K562 (cell line): ENCODE measurements at places on chromosomes 4 and X. TPM values are rescaled to one million over a fixed set of nuclear protein-coding genes. Genes with fewer than 3 reads are reported as not detected.

Gene VEGFD
- 0.31 TPM in 1 of 2 replicates, not detected in the other for total RNA-seq

Gene IL15
- total RNA-seq = 0.33 and 0.76 TPM in 2 replicates

Gene DDIT4L
- not detected in 2 replicates for total RNA-seq

Gene NXF2B
- total RNA-seq = 7.7 and 8.0 TPM in 2 replicates

Gene FGFR3
- total RNA-seq = 47.8 and 60.4 TPM in 2 replicates

Gene CC2D2A
- 1.7 TPM in 2 replicates for total RNA-seq

Gene RAB41
- total RNA-seq = not detected in 2 replicates

Gene LPAR4
- not detected in 2 replicates for total RNA-seq

Gene ARMCX6
- 23.3 and 24.1 TPM in 2 replicates for total RNA-seq

Gene APBB2
- total RNA-seq = 2.1 TPM in 2 replicates

Gene SEPTIN11
- total RNA-seq = 85.0 and 85.4 TPM in 2 replicates

Gene HCFC1
- 121 and 133 TPM in 2 replicates for total RNA-seq

Gene ADRA2C
- 0.33 and 0.54 TPM in 2 replicates for total RNA-seq

Gene PAGE2
- 0.78 TPM in 1 of 2 replicates, not detected in the other for total RNA-seq

Gene CRMP1
- 0.04 and 0.13 TPM in 2 replicates for total RNA-seq

Gene SPANXN5
- not detected in 2 replicates for total RNA-seq

Gene RPS6KA6
- total RNA-seq = 0.11 TPM in 1 of 2 replicates, not detected in the other

Gene PCDH18
- total RNA-seq = 0.09 and 0.11 TPM in 2 replicates

Gene HPGDS
- not detected in 2 replicates for total RNA-seq

Gene PDE6B
- total RNA-seq = not detected in 2 replicates

Gene BMPR1B
- total RNA-seq = not detected in 2 replicates

Gene KCND1
- 0.75 and 0.83 TPM in 2 replicates for total RNA-seq
